Right ventricle myocardium inferior (tissue), 1 donor: ENCODE measurements at places on chromosomes 1 and 21. TPM values are rescaled to one million over a fixed set of nuclear protein-coding genes. Genes with fewer than 3 reads are reported as not detected.

KLF17 gene
- not detected for total RNA-seq

S100A3 gene
- 0.49 TPM for total RNA-seq

OR2L5 gene
- not detected for total RNA-seq

RIPK4 gene
- 0.08 TPM for total RNA-seq

CENPF gene
- total RNA-seq: 0.97 TPM

ITLN1 gene
- 9.2 TPM for total RNA-seq

TMEM200B gene
- total RNA-seq: 2.1 TPM

BTBD19 gene
- 2.8 TPM for total RNA-seq

FGR gene
- 5.1 TPM for total RNA-seq

PSMB2 gene
- total RNA-seq: 38.1 TPM

KMO gene
- total RNA-seq: 0.22 TPM

ZNF648 gene
- total RNA-seq: not detected

ELAVL4 gene
- not detected for total RNA-seq

SLC25A24 gene
- 18.5 TPM for total RNA-seq

NBPF14 gene
- 6.3 TPM for total RNA-seq

CELA2B gene
- not detected for total RNA-seq

TSSK3 gene
- total RNA-seq: 1.2 TPM

AGO3 gene
- total RNA-seq: 12.0 TPM

PLPP3 gene
- total RNA-seq: 143 TPM

DESI2 gene
- 21.2 TPM for total RNA-seq

PCSK9 gene
- total RNA-seq: not detected

RGS18 gene
- total RNA-seq: 1.3 TPM

ESPN gene
- 0.24 TPM for total RNA-seq

CA6 gene
- 0.19 TPM for total RNA-seq

PMVK gene
- 71.1 TPM for total RNA-seq

CPTP gene
- total RNA-seq: 119 TPM

CCDC27 gene
- total RNA-seq: not detected

MAP3K21 gene
- 0.32 TPM for total RNA-seq

PLD5 gene
- total RNA-seq: not detected

DPYD gene
- total RNA-seq: 12.3 TPM

PRCC gene
- total RNA-seq: 42.9 TPM

FTCD gene
- total RNA-seq: 1.2 TPM

KCNH1 gene
- not detected for total RNA-seq

CELA3A gene
- not detected for total RNA-seq

DYNLT5 gene
- 1.6 TPM for total RNA-seq

PRAMEF1 gene
- not detected for total RNA-seq
